Activated CD4-positive, alpha-beta T cell treated with anti-CD3 and anti-CD28 coated beads, Interleukin-2, amount 50 U/mL, for 4 hours (primary cell): ENCODE measurements at places on chromosomes 2 and 18.

DNA sequence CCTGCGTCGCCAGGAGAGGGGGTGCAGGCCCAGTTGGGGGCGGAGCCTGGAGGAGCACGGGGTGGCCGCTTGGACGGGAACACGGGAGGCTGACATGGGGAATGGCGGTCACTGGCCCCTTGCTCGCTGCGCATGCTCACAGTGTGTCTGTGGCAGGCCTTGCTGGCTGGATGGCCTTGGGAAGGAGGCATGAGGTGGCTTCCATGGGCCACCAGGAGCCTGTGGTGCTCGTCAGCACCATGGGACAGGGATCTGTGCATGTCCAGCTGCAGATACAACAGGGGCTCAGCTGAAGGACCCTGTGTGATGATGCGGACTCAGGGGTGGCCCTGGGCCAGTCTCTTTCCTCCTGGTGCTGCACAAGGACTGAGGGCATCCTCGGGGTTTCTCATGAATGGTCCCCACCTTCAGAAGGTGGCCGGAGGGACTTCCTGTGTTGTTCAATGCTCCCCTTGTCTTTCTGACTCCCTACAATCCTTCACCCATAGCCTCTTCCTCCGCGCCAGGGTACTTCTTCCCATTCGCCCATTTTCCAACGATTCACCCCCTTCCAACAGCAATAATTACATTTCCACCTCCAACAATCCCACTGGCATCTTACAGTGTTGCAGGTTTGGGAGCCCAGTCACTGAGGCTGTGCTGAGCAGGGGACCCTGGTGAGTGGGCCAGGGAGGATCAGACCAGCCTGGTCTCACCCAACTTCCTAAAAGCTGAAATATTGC lies 3.4 kb upstream of the SP140L start:
- DNase-seq: no peak

GRCh38 chr2:113809076-113809736 lies 52.8 kb upstream of the SLC35F5 start:
- no peak for DNase-seq

DNA sequence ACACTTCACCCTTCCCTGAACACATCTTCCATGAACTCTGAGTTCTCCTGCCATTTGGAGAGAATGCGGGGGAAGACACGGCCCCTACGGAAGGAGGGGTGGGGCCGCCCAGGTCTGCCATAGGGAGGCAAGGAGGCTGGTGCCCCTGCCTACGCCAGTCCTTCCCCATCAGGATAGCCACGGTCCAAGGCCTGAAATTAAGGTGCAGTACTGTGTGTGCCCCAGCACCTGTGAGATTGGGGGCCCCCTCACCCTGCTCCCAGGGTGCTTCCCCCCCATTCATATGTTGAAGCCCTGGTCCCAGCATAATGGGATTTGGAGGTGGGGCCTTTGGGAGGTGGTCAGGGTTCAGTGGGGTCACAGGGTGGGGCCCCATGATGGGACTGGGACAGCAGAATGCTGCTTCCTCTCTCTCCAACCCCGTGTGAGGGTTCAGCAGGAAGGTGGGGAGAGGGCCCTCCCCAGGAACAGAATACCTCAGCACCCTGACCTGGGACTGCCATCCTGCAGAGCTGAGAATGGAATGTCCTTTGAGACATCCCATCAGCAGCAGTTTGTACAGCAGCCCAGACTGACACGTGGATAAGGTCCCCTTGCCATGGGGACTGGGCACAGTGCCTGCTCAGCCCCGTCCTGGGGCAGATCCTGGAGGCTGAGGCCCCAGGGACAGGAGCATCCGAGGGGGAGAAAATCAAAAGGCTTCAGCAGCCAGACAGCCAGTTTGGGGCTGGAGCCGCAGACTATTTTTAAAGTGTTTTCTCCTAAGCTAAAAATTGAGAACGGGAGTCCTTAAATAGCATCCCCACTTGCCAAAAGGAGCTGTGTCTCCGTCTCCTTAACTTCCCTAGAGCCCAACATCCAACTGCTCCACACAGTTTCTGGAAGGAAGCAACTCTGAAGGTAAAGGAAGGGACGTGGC lies 105.1 kb downstream of the NDUFA10 start:
- DNase-seq: no peak

GRCh38 chr2:68115965-68116364 lies 41.7 kb upstream of the PNO1 start:
- no peak for DNase-seq

DNA sequence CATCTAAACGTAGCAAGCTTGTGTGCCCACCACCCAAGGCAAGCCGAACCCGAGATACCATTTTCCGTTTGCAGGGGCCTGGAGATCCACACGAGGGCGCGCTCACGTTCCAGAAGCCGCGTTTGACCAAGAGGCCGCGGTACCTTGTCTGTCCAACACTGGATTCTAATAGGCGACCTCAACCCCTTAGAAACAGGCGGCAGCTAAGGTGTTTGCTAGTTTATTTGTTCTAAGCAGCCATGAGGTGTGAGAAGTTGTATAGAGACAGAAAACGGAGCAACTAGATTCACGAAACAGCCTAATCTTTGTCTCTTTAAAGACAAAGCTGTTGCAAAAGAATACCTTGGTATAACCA lies 4.2 kb downstream of the HOXD11 start:
- no peak for DNase-seq

DNA sequence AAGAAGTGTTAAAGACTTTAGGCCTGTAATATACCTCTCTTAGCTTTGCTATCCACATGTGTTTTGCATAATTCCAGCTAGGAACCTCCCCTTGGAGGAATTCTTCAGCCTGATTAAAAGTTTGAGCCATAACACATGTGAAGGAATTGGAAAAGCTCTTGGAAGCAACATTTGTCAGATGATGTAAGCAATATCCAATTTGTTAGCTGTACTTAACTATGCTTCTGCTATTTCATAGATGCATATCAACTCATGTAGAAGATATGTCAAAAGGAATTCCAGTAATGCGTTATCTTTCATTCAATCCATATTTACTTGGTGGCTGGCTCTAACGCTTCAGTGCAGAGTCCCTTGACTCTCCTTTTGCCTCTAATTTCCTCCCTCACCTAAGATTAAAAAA lies 46.2 kb downstream of the PKP4 start:
- no peak for DNase-seq

DNA sequence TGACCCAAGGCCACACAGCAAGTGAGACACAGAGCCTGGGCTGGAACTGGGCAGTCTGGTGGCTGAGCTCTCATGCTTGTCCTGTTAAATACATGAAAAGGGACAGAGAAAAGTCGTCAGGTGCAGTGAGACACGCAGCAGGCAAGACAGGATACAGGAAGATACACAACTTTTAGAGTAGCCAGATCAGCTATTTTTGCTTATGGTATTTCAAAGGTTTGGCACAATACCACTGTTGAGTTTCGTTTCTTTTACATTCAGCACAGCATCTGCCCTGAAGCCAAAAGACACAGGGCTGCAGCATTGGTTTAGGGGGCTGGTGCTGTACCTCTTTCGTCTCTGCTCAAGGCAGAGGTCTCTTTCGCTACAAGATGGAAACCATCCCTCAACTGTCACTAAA lies 14.0 kb downstream of the FHL2 start:
- no peak for DNase-seq

- DNase-seq: no peak
These were observed 194.7 kb downstream of the BABAM2 start for GRCh38 chr2:28085201-28085600.

DNA sequence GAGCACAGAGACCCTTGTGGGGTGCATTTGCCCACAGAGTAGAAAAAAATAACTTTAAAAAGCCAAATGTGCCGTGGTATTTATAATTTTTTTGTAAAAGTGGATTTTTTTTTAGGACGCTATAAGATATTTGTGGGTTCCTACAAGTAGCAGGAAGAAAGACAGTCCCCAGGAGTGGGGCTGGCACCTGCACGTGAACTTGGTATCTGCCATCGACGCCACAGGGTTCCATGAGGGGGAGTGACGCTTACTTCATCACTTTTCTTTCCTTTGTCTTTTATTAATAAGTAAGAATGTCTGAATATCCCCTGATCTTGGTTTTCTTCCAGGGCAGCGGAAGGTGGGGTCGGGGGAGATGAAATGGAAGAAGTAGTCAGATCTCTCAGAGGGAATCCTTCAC lies 207.0 kb downstream of the TWIST2 start:
- DNase-seq: no peak
